Neural crest cell (in vitro differentiated cells): ENCODE measurements at places on chromosomes 16 and 17.

- no peak for DNase-seq
Observed at GRCh38 chr17:75752802-75753513, 12.0 kb downstream of the GALK1 start.

GRCh38 chr17:37088913-37089312 is 140.2 kb downstream of the AATF start:
- no peak for DNase-seq

DNA sequence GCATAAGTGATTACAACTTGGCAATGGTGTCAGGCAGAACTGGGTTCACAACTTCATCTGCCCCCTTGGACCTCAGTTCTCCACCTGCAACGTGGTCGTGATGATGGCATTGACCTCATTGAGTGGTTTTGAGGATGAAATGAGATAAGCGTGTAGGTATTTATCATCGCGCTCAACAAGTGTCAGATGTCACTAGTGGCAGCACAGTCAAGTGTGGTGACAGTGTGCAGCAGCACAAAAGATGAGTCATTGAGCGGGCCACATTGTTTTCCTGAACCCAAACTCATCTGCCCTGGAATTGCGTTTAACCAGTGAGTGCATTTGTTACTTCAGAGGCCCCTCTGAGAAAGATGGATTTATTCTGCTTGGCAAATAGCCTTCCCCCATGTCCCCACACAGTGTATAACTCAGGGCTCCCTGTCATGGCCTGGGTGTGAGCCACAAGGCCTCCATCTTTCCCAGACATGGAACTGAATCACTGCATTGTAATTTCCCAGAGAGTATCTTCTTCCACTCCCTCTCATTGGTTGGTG is 20.9 kb downstream of the IRX3 start:
- no peak for DNase-seq

DNA sequence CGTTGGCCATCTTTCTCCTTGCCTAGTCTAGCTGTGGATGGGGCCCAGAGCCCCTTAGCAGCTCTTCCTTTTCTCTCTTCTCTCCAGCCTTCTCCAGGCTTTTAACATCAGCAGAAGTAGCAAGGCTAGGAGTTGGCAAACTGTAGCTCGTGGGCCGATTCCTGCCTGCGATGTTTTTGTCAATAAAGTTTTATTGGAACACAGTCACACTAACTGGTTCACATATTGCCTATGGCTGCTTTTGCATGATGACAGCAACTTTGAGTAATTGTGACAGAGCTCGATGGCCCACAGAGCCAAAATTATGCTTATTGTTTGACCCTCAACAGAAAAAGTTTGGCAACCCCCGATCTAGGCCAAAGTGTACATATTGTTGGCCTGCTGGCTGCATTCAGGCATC is 199.9 kb downstream of the RBFOX1 start:
- no peak for DNase-seq

DNA sequence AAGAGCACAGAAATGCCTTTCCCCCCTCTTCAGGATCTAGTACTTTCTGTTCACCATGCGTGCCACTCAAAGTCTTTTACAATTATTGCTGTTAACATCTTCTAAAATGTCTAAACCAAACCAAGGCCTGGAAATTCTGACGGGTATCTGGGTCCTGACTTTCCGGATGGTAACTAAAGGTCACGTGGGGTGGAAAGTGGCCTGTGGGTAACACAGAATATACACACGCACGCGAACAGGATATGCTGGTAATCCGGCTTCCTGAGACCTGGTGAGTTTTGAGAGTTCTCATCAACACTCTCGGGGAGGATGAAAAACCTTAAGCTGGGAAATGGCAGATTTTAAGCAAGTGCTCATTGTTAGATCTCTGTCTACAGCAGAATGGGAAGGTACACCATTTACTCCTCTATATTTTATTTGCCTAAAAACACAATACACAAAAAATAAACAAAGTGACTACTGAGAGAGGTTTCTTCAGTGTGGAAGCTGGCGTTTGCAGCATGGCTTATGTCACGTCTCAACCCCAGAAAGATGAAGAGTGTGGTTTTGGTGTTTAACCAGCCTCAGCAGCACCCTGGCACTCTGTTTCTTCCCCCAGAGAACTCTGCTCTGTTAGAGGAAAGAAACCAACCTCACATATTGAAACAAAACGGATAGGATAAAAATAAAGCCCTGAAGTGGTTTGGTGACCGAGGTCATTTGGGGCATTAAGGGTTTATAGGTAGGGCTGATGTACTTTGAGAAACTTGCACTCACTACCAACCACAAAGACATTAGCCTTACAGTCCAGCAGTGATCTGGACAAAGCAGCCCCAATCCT is 37.3 kb downstream of the SMG6 start:
- no peak for DNase-seq

GRCh38 chr17:56681561-56682266 is 88.2 kb downstream of the NOG start:
- DNase-seq = no peak

- DNase-seq = peak; percentile 41
Observed at GRCh38 chr16:75433732-75434413, 570 bp upstream of the CFDP1 start.

DNA sequence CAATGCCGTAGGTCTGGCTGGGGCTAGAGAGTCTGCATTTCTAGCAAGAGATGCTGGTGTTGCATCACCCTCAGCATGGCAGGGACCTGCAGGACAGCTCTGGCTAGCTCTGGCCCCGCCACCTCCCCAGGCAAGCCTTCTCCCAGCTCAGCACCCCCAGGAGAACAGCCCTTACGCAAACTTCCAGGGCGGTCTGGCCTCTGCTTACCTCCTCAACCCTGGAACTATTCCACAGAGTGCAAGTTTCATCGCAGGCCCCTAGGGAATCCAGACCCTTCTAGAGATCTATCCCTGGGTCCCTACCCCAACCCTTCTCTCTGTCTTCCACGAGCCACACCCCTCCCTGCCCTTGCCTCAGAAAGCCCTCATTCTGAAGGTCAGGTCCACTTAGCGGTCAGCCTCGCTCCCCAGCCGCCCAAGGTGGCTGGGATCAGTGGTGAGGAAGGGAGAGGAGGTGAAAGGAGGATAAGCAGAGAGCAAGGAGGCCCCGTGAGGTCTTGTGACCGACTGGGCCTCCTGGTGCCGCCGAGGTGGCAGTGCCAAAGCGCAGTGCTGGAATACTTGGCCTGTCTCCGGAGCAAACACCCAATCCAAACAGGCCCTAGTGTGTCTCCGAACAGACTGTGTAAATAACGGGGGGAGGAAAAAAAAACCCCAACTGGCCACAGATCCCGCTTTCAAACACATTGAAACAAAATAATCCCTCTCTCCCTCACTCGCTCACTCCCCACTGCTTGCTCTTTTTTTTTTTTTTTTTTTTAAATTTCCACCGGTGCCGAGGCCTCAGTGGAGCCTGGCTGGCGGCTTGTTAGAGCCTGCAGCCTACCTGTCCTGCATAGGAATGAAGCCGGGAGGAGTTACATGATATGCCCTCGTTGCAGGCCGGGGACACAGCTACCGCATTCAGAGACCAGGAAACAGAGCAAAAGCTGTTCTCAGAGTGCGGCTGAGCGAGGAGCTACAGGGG is 380.9 kb downstream of the SOX9 start:
- DNase-seq = no peak
